Activated naive CD8-positive, alpha-beta T cell treated with anti-CD3 and anti-CD28 coated beads, Interleukin-2, amount 50 U/mL, for 24 hours (primary cell): ENCODE measurements at places on chromosomes 4 and X.

- DNase-seq = no peak
- no peak overlapping the region for H3K4me3 ChIP-seq
- no peaks in the 10 kb centered on the region for H3K27me3 ChIP-seq
These were observed 47.6 kb upstream of the TMEM131L start for GRCh38 chr4:153418558-153418957.

GRCh38 chrX:54248309-54248708 lies 65.3 kb upstream of the FAM120C start:
- H3K27me3 ChIP-seq = no peaks in the 10 kb centered on the region
- H3K4me1 ChIP-seq = no peaks in the 10 kb centered on the region
- DNase-seq = no peak
- H3K27ac ChIP-seq = no peak overlapping the region
- H3K36me3 ChIP-seq = no peaks in the 10 kb centered on the region

DNA sequence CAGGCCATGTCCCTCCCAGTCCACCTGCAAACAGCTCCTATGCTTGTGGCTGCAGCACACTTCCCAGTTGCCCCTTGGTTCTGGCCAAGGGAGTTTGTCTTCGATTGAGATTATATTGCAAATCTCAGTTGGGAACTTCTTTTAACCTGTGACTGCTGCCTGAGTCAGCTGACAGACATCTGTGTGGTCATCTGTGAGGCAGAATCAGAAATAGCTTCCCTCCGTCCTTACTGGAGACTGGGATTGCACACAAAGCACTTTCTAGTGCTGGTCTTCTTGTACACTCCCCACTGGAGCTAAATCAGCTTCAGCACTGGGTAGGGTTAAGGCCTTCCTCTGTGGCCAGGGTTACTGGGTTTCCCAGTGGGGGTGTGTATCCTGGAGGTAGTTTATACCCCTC lies 34.3 kb downstream of the ZNF330 start:
- no peak for DNase-seq
- H3K36me3 ChIP-seq = no peaks in the 10 kb centered on the region
- H3K27ac ChIP-seq = no peak overlapping the region
- peaks cover 3% of the 10 kb centered on the region for H3K27me3 ChIP-seq

GRCh38 chr4:10173754-10174749 lies 57.5 kb upstream of the WDR1 start:
- H3K27ac ChIP-seq = no peak overlapping the region
- no peaks in the 10 kb centered on the region for H3K36me3 ChIP-seq
- H3K27me3 ChIP-seq = peaks cover 4% of the 10 kb centered on the region
- no peak for DNase-seq

- DNase-seq = no peak
- no peaks in the 10 kb centered on the region for H3K36me3 ChIP-seq
- H3K27ac ChIP-seq = no peak overlapping the region
- H3K4me3 ChIP-seq = no peak overlapping the region
These were observed 88.6 kb upstream of the HHIP start for GRCh38 chr4:144557404-144557803.
